ENCODE measurements at places on chromosomes 11 and 22.

DNA sequence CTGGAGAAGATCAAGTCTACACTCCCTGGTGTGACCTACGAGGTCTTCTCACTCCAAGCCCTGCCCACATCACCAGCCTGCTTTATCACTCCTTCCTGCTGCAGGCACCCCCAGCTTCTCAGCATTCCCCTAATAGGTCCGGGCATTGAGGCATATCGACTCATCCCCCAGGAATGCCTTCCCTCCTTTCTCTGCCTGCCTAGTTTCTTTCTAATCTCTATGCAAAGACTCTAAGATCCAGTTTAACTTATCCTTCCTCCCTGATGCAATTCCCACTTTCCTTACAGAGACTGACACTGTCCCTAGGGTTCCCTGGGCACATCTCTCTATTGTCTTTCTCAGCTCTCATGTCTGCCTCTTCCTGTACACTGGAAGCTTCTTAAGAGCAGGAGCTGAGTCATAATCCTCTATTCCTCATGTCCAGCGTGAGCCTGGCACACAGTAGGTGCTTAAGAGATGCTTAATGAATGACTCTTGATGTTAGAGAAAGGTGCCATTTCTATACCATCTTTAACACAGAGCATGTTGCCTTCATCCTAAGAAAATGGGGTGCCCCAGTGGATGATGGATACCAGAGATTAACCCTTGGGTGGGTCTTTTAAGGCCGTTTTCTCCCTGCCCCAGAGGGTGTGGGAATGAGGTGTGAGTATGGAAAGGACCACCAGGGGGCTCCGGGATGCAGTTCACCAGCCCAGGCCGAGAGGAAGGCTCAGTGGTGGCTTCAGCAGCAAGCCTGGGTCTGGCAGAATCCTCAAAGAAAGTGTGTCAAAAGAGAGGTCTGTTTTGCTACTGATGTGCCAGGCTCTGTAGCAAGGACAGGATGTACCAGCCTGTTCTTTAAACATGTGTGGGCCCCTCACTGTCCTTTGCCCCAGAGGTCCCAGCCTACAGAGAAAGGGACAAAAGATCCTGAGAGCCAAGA, 34.7 kb downstream of the PARVA start:
- peak; percentile 39 for DNase-seq

DNA sequence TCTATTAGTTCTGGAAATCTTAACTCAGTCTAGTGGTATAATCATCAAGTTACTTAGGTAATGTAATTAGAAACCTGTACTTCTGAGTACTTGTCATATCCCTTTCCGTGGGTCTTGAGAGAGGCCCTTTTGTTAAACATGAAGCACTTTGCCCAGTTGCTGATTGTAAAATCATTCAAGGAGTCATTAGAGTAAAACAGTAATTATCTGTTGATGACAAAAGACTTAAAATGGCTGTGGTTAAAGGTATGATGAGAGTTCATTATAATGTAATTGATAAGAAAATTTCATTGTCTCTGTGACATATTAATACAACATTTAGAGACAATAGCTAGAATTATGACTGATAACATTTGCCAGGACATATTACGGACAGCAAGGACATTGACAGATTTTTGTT, 34.3 kb downstream of the PRR5L start:
- no peak for DNase-seq

GRCh38 chr11:109697140-109697843, 275.3 kb downstream of the C11orf87 start:
- DNase-seq = no peak

DNA sequence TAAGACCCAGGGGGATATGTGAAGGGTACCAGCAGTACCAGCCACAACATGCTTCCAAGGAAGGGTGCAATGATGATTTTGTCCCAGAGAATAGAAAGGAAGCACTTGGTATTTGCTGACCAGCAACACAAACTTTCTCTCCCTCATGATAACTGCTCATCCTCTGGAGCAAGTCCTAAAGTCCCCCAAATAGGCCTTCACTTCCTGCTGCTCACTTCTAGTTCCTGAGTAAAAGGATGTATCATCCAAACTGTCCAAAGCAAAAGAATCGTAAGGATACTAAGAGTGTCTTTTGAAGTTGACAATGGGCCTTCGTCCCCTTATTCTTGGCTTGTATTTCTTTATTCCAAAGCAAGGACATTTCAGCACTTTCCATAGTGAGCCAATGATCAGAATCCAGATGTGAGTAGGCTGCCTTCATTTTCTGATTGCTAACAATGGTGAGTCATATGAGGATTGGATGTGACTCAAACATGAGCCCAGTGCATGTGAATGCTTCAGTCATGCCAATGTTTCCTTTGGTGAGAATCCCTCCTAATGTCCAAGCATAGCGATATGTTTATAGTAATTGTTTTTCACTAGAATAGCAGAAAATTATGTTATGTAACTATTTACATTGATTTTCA, 243.4 kb upstream of the POU2AF2 start:
- no peak for DNase-seq

- no peak for DNase-seq
Observed at GRCh38 chr11:78292109-78292803, 103.5 kb downstream of the USP35 start.

- DNase-seq = no peak
Observed at GRCh38 chr11:42273977-42274376, 814.5 kb upstream of the LRRC4C start.

DNA sequence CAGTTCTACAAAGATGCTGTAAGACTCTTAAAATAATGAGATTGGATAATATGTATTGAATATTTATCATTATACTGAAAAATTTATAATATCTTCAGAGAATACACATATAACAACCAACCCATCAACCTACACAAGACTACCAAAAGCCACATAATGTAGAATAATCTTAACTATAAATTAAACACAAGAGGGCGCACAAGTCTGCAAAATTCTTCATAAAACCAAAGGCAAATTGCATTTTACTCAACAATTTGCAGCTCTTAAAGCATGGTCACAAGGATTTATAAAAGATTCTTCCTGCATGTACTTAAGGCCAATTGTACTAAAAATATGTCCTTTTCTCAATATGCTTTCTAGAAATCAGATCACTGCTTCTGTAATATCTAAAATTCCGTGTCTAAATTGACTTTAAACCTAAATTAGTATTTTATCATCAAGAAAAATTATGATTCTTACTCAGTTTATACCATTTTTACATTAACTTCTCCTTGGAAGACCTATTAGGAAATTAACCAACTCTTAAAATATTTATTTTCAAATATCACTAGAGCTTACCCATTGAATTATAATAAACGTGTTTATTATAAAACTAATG, 79.0 kb downstream of the TTC28 start:
- peak; percentile 62 for DNase-seq

DNA sequence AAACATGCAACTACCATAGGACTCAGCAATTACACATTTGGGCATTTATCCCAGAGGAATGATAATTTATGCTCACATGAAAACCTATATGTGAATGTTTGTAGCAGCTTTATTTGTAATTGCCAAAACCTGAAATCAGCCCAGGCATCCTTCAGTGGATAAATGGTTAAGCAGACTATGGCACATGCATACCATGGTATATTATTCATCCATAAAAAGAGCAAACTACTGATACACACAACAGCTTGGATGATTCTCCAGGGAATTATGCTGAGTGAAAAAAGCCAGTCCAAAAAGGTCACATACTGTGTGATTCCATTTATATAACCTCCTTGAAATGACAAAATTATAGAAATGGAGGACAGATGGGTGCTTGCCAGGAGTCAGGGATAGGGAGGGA, 86.7 kb downstream of the ALX4 start:
- DNase-seq = no peak

- DNase-seq = no peak
Observed at GRCh38 chr22:43991316-43992020, 32.6 kb upstream of the PARVB start.

DNA sequence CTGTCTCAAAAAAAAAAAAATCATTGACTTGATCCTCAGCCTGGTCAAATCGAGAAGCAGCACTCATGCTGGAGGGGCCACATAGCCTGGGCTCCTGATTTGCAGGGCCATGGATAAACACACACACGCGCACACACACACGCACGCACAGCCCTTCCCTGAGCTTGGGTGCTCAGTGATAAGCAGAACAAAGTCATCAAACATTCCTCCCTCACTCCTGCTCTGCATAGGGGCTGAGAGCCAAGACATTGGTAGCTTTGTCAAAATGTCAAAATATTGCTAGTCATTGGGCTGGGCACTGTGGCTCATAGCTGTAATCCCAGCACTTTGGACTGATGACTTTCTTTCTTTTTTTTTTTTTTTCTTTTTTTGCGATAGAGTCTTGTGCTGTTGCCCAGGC, 34.0 kb upstream of the A4GALT start:
- no peak for DNase-seq

GRCh38 chr11:84824624-84825023, 802.5 kb downstream of the DLG2 start:
- DNase-seq = no peak

GRCh38 chr11:65290448-65291165, 24.1 kb upstream of the CDC42EP2 start:
- no peak for DNase-seq

DNA sequence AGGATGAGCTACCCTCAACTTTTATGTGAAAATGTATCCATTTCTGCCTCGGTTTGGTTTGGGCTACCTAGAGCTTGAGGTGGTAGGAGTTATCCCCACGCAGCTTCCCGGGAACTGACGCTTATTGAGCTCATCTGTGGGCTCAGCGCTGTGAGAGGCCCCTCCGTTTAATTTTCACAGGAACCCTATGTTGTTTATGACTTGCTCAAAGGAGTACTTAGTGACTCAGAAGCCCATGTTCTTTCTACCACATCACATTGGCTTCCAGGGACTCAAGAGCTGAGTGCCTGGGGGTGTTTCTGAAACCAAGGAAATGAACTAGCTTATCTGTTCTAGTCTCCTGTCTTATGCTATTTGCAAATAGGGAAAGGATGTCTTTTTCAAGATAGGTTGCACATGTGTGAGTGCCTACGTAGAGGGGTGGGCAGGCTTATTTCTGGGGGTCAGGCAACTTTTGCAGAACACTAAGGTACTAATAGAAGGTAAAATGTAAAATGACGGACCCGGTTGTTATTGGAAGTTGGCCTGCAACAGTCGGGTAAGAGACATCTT, 40.5 kb downstream of the MICAL2 start:
- no peak for DNase-seq

- DNase-seq = no peak
Observed at GRCh38 chr11:118646393-118646792, 33.1 kb downstream of the TREH start.

DNA sequence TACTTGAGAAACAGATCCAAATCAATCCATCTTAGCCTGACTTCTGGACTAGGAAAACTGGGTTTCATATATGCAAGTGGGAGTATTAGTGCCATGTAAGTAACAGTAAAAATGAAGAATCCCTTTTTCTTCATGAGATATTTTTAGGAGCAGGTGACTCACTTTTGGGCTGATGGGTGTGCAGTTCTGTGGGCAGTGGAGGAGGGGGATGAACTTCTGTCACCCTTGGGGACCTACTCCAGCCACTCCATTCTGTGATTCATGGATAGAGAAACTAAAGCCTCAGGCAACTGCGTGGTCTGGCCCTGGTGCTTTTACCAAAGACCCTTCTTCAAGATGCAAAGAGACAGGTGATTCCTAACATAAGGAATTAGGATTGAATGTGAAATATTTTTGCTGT, 208.6 kb upstream of the NARS2 start:
- no peak for DNase-seq

DNA sequence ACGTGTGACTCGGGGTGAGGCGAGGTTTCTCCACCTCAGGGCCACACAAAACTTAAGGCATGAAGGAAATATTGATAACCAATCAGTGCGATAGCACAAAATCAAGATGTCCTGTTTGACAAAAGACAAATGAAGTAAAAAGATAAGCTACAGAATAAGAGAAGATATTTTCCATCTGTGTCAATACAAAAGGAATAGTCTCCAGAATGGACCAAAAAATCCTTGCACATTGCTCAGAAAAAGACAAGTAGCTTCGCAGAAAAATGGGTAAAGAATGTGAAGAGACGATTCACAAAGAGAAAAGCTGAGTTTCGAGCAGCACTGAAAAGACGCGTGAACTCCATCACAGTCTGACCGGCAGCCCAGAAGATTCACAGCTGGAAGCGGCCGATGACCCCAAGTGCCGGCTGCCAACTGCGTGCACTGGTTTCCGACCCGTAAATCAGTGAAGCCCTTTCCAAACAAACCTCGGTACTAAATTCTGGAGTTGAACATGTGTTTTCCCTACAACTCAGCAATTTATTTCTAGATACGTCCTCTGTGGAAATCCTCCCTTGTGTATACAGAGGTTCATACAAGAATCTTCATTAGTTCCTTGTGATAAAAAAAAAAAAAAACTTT, 308.4 kb downstream of the BRD1 start:
- no peak for DNase-seq

DNA sequence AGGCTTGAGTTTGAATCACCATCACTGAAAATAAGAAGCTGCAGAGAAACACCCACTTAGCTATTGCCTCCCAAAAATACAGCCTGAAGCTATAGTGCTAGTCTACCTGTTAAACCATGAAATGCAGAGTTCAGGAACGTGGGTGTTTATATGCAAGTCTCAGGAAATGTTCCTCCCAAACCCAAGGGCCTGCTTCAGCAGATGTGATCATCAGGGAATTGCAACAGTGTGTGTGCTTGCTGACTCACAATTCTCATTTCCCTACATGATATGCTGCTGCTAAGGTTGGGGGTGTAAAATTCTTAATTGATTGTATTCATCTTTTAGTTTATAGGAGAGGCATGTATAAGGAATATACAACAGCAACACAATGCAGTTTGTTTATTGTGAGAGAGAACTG, 49.6 kb downstream of the NUP98 start:
- no peak for DNase-seq

DNA sequence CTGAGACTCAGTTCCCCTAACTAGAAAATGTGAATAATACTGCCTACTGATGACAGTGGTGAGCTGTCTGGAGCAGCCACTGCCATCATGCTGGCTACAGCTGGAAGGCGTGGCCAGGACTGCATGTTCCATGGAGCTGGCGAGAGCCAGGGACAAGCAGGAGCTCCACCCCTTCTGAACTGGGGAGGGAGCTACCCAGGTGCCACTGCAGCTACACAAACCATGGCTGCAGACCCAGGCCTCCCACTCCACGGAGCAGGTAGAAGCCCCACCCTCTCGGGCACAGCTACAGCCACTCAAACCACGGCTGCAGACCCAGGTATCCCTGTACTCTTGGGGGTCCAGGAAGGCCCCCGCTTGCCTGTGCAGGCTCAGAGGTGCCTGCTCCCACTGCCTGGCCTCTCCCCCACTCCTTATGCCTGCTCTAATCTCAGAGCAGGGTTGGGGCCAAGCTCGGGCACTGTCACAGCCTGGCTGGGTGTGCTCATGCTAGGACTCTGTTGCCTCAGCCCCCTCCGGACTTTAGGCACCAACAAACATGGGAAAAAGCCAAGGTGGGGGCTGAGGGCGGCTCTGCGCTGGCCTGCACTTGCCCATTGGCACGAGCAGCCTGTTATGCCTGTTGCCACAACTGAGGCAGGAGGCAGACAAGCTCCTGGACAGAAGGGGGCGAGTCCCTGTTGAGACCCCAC, 51.7 kb downstream of the RAB30 start:
- DNase-seq = no peak

Measured in CD4-positive, CD25-positive, alpha-beta regulatory T cell (primary cell).